Pons (tissue), 1 donor: ENCODE measurements at places on chromosomes 1 and 21.

- DNase-seq: no peak
Measured at GRCh38 chr1:206455666-206456344, 14.5 kb upstream of the IKBKE start.

- DNase-seq: no peak
Measured at GRCh38 chr21:44454058-44454457, 1.3 kb upstream of the LRRC3 start.

- no peak for DNase-seq
Measured at GRCh38 chr1:182080040-182080439, 18.5 kb upstream of the ZNF648 start.

DNA sequence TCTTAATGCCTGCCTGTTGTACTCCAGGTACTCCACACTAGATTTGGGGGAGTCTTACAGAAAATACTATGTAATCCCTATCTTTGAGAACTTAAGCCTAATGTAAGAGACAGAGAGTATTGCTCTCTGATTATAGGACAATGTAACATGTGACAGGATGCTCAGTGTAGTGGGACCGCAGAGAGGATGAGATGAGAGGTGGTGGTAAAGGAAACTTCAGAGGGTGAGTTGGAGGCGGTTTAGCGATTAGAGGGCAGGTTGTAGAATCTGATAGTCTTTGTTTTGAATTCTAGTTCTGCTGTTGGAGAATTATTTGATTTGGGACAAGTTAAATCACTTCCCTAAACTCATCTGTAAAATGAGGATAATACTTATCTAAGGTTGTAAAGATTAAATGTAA lies 5.4 kb downstream of the SOAT1 start:
- no peak for DNase-seq

GRCh38 chr1:42952303-42953001 lies 6.2 kb downstream of the SLC2A1 start:
- no peak for DNase-seq

GRCh38 chr1:30909365-30910068 lies 959 bp upstream of the SDC3 start:
- DNase-seq: no peak

GRCh38 chr1:198424441-198424840 lies 116.0 kb downstream of the ATP6V1G3 start:
- DNase-seq: no peak

DNA sequence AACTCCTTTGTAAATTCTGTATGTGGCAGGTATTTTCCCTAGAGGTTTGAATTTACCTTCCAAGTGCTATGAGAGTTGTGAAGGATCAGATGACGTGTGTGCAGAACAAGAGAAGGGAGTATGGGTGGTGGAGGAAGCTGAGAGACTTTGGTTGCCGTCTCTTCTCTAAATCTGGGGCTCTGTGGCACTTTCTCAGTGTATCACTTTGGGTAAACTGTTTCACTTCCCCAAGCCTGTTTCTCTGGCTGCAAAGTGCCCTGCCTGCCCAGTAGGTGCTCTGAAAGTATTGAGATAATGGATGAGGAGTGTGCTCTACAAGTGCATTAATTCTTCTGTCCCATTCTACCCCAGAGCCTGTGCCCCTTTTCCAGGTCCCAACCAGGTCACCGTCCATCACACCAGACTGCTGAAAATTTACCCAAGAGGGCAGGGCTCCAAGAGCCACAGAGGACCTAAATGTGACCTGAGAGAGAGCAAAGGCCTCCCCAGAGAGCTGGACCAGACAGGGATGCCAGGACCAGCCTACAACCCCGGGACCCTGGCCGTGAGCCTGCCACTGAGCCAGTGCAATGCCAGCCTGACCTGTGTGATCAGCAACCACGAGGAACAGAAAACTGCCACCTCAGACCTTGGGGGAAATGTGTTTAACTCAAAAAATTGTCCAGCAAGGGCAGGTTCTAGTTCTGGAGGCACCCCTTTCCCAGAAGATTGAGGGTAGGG lies 131.6 kb upstream of the ETV3 start:
- peak; percentile 36 for DNase-seq

- DNase-seq: no peak
Measured at GRCh38 chr1:114094363-114094634, 59.4 kb downstream of the SYT6 start.

DNA sequence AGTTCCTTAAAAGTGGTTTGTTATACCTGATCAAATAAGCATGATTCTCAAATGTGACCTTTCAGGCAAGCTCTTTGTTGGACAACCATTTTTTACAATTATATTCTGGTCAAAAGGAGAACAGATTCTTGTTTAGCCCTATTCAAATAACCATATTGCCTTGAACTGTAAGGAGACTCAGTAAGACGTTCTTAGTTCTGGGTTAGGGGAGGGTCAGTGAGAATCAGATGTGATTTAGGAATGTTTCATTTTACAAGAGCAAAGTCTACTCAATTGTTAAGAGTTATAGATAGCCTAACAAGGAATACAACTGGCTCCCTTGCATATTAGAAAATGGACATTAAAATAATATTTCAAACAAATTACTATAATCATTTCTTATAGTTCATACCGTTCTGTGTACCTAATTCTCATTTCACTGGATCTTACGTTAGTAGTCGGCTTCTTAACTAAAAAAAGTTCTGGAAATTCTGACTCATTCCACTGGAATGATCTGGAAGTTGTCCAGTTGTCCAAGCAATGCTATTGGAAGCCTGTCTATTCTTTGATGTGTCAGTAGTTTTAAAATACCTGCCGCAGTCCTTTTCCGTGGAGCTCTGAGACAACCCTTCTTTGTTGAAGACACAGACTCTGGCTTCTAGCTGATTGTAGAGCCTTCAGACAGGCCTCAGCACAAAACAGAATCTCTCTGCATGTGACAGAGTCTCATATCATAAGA lies 88.8 kb downstream of the MAST2 start:
- DNase-seq: peak; percentile 40
